ENCODE measurements at places on chromosomes 3 and 15.

GRCh38 chr3:154701055-154701454 lies 271.1 kb upstream of the GPR149 start:
- DNase-seq = no peak

GRCh38 chr3:111874177-111874820 lies 15.2 kb downstream of the PHLDB2 start:
- DNase-seq = no peak

GRCh38 chr3:169171739-169172138 lies 491.8 kb downstream of the MECOM start:
- no peak for DNase-seq

DNA sequence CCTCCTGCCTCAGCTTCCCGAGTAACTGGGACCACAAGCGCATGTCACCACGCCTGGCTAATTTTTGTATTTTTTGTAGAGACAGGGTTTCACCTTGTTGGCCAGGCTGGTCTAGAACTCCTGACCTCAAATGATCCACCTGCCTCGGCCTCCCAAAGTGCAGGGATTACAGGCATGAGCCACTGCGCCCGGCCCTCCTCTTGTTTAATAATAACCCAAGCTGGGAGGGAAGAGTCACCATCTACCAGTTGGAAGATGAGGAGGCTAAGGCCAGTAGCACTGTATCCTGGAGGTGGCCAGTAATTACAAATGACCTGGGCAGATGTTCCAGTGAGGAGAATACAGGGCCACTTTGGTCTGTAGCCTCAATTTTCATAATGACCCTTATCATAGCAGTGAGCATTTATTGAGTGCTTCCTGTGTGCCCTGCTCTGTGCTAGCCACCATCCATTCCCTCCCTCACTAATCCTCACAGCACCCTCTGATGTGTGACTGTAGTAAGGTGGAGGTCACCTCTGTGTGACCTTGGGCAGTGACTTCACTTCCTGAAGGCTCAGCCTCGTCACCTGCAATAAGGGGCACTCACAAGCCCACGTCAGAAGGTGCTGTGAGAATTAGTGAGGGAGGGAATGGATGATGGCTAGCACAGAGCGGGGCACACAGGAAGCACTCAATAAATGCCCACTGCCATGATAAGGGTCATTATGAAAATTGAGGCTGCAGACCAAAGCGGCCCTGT lies 64.2 kb downstream of the ABTB1 start:
- DNase-seq = no peak

DNA sequence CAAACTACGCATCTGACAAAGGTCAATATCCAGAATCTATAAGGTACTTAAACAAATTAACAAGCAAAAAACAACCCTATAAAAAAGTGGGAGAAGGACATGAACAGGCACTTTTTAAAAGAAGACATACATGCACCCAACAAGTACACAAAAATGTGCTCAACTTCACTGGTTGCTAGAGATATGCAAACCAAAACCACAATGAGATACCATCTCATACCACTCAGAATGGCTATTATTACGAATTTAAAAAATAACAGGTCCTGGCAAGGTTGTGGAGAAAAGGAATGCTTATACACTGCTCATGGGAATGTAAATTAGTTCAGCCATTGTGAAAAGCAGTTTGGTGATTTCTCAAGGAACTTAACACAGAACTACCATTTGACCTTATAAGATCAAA lies 175.6 kb upstream of the MLF1 start:
- no peak for DNase-seq

DNA sequence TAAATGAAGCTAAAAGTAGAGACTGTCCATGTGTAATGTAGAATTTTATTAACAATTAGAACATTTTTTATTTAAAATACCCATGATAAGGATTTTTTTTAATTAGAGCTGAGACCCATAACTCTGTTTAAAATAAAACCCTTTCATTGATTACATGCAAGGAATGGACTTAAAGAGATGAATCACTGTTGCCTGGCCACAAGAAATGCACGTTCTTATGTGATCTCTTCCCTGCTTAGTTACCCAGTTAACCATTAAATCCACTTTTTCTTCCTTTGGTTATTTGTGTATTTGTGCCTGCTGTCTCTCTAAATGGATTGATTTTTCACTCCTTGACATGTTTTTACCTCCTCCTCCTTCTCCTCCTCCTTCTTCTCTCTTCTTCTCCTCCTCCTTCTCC lies 83.3 kb upstream of the SLITRK3 start:
- DNase-seq = no peak

DNA sequence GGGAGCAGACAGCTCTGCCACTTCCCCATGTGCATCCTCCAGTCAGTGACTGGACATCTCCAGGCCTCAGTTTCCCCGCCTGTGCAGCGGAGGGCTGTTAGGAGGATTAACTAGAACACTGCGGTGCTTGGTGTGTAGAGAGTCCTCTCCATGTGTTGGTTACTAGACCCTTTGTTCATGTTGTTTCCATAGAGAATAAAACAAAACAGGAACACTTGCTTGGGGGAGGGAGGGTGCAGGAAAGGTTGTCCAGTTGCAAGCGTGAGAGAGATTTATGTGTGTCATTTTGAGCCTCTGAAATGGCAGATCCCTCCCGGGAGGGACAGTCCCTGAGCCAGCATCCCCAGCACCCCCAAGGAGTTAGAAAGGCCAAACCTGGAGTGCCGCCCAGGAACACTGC lies 184.0 kb upstream of the LYSMD4 start:
- DNase-seq = no peak

- DNase-seq = no peak
Measured at GRCh38 chr3:78086150-78086549, 1046.3 kb downstream of the ROBO2 start.

DNA sequence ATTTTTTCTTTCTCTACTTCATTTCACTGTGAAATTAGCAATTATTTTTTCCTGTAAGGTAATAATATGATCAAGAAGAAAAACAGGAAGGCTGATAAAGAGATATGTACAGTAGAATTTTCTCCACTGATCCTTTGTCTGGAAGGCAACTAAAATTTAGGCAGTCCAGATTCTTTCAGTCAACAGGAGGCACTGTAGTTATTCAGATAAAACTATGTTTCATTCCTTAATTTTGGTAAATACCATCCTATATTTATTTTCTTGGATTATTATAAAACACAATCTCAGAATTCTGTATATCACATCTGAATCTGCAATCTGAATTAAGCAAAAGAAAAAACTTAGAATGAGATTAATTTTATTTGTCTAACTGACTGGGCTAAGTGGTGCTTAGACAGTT lies 343.2 kb downstream of the LSAMP start:
- DNase-seq = no peak

DNA sequence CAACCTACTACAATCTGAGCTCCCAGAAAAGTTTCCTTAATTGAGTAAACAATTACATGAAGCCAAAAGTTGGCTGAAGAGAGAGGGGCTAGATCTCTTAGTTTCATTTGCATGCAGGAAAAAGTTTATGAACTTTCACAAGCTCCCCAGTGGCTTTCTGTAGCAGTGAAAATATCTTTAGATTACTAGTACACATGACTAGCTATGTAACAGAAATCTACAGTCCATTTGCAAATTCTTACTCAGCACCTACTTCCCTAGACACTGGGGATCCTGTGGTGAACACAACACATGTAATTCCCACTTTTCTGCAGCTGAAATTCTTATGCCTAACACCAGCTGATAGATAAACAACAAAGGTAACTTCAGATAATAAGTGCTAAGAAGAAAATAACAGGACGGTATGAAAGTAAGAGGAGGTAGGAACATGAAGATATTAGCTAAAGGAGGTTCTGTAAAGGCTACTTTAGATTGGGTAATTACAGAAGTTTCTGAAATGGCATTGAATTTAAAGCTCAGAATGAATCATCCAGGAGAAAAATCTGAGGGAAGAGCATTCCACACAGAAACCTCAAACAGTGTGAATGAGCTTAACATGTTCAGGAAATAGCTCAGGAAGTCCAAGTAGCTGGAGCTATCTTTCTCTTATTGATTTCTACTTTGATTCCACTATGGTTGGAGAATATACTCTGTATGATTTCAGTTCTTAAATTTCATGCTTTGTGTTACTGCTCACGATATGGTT lies 204.8 kb downstream of the MAGI1 start:
- no peak for DNase-seq

- DNase-seq = no peak
Measured at GRCh38 chr3:42996633-42997075, 17.5 kb downstream of the GASK1A start.

- DNase-seq = no peak
Measured at GRCh38 chr3:123753286-123753685, 130.8 kb downstream of the MYLK start.

DNA sequence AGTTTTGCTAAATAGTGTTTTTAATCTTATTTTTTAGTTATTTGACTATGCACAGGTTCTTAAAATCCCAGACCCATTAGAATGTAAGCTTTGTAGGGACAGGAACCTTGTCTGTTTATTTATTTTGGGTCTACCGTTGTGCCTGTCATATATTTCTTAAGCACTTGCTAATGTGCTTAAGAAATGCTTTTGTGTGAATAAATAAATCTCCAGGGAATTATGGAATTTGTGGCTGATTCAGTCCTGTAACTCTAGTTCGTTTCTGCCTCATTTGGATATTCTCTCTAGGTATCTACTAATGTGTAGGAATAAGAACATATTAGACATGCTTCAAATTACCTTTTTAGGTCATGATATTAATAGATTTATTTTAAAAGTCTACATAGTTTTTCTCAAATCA lies 161.6 kb downstream of the LPP start:
- no peak for DNase-seq

DNA sequence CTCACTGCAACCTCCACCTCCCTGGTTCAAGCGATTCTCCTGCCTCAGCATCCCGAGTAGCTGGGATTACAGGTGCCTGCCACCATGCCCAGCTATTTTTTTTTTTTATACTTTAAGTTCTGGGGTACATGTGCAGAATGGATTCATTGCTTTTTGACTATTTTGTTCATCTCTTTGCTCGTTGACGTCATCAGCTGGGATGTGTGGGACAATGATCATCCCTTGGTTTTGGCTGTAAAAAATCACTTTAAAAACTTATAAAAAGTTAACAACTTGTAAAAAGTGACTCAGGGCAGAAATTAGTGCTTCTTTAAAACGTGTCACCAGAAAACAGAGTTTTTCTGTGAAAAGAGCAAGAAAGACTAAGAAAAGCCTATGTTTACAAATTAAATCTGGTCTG lies 37.8 kb downstream of the IGSF10 start:
- no peak for DNase-seq

GRCh38 chr3:82133070-82133606 lies 371.7 kb upstream of the GBE1 start:
- DNase-seq = peak; percentile 33

DNA sequence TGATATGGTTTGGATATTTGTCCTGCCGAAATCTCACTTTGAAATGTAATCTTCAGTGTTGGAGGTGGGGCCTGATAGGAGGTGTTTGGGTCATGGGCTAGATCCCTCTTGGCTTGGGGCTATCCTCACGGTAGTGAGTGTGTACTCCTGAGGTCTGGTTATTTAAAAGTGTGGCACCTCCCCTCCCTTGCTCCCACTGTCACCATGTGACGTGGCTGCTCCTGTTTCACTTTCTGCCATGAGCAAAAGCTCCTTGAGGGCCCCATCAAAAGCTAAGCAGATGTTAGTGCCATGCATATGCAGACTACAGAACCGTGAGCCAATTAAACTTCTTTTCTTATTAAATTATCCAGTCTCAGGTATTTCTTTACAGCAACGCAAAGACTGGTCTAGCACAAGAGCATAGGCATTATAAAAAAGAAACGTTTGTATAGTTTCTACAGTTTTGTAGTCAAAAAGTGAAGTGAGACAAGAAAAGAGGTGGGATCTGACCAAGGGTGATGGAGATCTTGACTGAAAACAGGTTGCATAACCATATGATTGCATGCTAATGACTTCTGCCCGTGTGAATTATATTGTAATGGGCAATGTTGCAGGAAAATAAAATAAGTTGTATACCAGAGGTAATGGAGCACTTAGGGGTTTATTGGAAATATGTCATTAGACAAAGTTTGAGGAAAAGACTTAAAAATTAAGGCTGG lies 28.5 kb upstream of the CLASP2 start:
- DNase-seq = no peak

DNA sequence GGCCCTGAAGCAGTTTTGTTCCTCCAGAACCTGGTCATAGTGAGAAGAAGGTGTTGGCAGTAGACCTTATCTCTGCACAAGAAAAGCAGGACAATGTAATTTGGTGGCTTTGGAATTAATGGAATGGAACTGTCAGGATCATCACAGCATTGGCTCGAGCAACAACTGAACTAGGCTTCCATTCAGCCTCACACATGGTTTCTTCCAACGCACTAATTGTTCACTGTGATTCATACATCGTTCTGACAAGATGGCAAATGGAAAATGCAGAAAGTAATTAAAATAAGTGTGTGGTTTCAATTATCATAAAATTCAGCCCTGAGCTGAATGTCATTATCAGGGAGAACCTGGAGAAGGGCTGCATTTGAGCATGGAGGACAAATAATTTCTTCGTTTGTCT lies 80.6 kb downstream of the MFSD1 start:
- no peak for DNase-seq

GRCh38 chr3:16741103-16741758 lies 136.0 kb upstream of the DAZL start:
- no peak for DNase-seq

GRCh38 chr3:108755686-108756085 lies 1.5 kb downstream of the RETNLB start:
- DNase-seq = no peak

GRCh38 chr3:13249664-13250390 lies 170.3 kb downstream of the NUP210 start:
- no peak for DNase-seq

- DNase-seq = no peak
Measured at GRCh38 chr3:191889756-191890155, 428.8 kb downstream of the PYDC2 start.

DNA sequence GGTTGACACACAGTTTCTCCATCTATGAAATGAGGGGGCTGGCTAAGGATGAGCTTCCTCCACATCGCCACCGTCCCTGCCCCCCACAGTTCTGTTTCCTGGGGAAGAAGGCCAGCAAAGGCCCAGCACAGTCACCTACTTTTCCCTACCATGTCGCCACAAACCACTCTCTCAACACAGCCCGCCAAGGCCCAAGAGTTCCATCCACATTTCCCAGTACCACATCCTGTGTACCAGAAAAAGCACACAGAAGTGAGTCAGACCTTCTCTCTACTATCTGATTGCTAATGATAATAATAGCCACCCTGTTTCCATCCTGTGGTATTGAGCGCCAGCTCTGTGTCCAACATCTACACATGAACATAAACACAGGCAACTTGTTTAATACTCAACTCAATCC lies 30.3 kb upstream of the C15orf39 start:
- DNase-seq = no peak

GRCh38 chr3:122427857-122428471 lies 12.1 kb upstream of the WDR5B start:
- no peak for DNase-seq

- no peak for DNase-seq
Measured at GRCh38 chr3:159788291-159788690, 200.3 kb upstream of the IL12A start.
